ENCODE measurements at places on chromosomes 7 and 10. TPM values are rescaled to one million over a fixed set of nuclear protein-coding genes. Genes with fewer than 3 reads are reported as not detected.

SLC13A4 gene
- 0.27 TPM for total RNA-seq

MDFIC gene
- total RNA-seq, result 46.3 TPM

AGR3 gene
- total RNA-seq, result 105 TPM

- no peak for DNase-seq
Measured at GRCh38 chr7:138625849-138626230, 75.3 kb downstream of the SVOPL start.

DNA sequence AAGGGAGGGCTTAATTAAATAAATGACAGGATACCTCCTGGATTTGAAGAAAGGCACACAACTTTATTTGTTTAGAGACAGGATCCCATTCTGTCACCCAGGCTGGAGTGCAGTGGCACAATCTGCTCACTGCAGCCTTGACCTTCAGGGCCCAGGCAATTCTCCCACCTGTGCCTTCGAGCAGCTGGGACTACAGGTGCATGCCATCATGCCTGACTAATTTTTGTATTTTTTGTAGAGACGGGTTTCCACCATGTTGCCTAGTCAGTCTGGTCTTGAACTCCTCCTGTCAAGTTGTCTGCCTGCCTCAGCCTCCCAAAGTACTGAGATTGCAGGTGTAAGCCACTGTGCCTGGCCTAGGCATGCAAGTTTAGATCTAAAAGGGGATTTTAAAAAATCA is 272.7 kb upstream of the MBL2 start:
- DNase-seq, result no peak

GRCh38 chr10:71512761-71513539 is 116.2 kb downstream of the CDH23 start:
- DNase-seq, result peak; percentile 70

DNA sequence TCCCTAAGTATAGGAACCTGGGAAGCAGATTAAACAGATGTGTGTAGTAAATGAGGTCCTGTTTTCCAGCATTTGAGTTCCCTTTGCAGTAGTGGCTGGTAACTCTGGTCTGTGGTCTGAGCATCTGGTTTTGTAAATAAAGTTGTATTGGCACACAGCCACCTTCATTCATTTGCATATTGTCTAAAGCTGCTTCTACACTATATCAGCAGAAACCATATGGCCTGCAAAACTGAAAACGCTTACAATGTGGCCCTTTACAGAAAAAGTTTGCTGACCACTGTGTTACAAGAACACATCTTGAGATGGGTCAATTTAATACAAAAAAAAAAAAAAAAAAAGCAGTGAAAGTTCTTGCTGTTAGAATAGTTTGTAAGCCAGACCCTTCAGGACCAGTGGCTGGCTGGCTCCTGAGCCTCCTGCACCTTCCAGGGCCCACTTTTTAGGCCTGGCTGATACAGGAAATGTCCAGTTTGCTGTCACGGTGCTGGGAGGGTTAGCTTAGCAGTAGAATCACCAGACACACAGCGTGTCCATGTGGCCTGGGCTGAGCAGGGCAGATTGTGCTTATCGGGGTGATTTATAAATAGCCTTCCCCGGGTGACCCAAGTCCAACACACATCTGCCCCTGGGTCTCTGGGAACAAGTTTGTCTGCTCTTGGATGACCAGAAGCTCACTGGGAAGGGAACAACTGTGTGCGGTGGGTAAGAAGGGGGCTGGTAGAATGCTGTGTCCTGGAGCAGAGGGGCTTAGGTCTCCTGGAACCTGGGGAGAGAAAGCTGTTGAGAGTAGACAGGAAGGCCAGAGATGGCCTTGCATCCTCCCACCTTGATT is 1.4 kb downstream of the C10orf71 start:
- no peak for DNase-seq

GRCh38 chr10:12841426-12841825 is 160.1 kb downstream of the CCDC3 start:
- DNase-seq, result no peak
